ENCODE measurements at places on chromosomes 11 and 22. TPM values are rescaled to one million over a fixed set of nuclear protein-coding genes. Genes with fewer than 3 reads are reported as not detected.

GRCh38 chr11:66131937-66132632, 62.0 kb downstream of the PACS1 start:
- no peak for DNase-seq

- DNase-seq, result no peak
These were observed 49.9 kb downstream of the STIM1 start for GRCh38 chr11:3905080-3905953.

- no peak for DNase-seq
These were observed 149.1 kb downstream of the SHANK2 start for GRCh38 chr11:71103266-71103665.

DNA sequence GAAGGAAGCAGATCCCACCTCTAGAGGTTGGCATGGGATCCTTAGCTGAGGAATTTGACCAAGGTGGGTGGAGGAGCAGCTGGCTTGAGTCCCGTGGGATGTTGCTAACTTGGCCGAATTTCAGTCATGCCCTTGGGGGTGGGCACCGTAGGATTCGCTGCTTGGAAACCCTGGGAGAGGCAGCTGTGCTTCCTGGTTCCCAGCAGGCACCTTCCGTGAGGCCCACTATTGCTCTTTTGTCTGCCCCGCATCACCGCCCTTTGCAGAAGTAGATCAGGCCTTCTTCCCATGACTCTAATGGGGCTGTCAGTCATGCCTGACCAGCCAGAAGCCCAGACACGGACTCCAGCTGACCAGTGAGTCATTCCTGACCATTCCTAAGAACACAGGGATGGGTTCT, 292.3 kb upstream of the SYN3 start:
- DNase-seq, result no peak

The CDCA5 gene
- 3.4 TPM for total RNA-seq

The MOGAT2 gene
- 0.22 TPM for total RNA-seq

DNA sequence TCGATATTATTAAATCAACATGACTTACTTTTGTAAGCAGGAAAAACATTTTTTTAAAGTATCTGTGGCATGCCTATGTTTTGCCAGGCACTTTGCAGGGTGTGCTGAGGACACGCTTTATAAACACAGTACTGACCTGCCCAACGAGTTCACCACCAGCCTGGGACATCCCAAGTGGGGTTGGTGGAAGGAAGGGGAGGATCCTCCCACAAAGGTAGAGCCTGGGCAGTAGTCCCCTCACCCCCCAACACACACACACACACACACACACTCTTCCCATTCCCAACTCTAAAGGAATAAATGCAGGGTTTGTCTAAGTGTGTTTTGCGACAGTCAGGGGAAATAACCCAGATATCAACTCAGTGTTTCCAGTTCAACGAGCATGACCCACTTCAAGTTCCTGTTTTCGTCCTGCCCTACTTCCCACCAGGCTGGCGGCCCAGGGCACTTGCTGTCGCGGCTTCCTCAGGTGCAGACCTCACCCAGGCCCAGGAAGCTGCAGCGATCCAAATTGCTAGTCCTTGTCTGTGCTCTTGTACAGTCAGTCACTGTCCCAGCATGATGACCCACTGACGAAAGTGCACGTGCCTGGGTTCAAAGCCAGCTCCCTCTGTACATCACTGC, 3.1 kb downstream of the CERK start:
- DNase-seq, result peak; percentile 60

DNA sequence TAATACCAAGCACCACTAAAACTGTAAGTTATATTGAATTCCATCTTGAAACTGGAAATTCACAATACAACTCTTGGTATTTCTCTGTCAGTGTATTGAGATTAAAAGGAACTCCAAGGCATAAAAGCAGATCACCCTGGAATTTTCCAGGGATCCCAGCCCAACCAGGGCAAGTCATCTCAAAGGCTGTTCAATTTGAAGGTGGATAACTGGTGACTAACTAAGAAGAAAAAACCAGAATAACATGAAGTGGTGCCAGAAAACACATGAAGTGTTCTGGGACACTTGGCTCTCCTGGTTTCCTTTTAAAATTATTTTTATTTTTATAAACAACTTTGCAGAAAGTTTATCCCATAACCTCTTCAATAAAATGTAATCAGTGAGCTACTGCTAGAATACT, 7.8 kb upstream of the BMAL1 start:
- DNase-seq, result no peak

DNA sequence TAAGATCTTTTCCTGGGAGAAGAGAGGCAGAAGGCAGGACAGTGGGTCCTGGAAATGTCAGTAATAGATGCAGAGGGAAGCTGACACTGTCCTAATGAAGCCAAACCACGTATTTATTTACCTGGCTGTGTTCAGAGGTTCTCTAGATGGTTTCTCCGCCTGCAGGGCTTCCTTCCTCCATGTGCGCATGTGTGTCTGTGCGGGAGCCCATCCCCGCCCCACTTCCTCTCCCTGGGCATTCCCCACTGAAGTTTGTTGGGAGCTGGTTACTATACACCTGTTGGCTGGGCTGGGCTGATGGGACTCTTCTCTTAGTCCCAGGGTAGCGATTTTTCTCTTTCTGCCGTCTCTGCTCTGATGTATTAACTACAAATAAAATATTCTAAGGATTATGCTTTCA, 204.9 kb upstream of the TBCEL start:
- DNase-seq, result no peak

Data from activated B cell treated with CpG ODN at 0.5 μM for 24 hours (primary cell).